Stimulated activated CD4-positive, alpha-beta T cell treated with anti-CD3 and anti-CD28 coated beads, Interleukin-1b, Interleukin-23, amount 100 ng/mL, for 4 hours (primary cell): ENCODE measurements at places on chromosomes 12 and 14.

DNA sequence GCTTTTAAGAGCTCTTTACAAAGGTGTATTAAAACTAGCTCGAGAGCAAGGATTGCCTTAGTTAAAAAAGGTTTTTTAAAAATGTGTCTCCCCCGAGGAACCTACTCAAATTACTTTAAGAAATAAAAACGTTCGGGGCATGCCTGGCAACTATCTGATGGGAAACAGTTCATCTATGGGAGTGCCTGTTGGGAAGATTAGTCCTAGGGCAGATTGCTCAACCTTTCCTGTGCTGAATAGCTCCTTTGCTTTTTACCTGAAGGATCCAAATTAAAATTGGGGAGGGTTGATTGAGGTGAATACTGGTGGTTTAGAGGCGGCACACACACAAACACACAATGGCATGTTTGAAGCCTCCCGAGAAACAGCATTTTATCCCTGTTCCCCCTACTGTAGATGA lies 541.4 kb upstream of the ATP2B1 start:
- DNase-seq, result no peak

- DNase-seq, result no peak
These were observed 4.6 kb upstream of the SYCP3 start for GRCh38 chr12:101743724-101744472.

- no peak for DNase-seq
These were observed 47.5 kb upstream of the SMCO2 start for GRCh38 chr12:27399074-27399473.

- DNase-seq, result no peak
These were observed 168.6 kb downstream of the TMTC3 start for GRCh38 chr12:88310666-88311065.

- DNase-seq, result no peak
These were observed 8.7 kb downstream of the CLIP1 start for GRCh38 chr12:122413516-122414404.

DNA sequence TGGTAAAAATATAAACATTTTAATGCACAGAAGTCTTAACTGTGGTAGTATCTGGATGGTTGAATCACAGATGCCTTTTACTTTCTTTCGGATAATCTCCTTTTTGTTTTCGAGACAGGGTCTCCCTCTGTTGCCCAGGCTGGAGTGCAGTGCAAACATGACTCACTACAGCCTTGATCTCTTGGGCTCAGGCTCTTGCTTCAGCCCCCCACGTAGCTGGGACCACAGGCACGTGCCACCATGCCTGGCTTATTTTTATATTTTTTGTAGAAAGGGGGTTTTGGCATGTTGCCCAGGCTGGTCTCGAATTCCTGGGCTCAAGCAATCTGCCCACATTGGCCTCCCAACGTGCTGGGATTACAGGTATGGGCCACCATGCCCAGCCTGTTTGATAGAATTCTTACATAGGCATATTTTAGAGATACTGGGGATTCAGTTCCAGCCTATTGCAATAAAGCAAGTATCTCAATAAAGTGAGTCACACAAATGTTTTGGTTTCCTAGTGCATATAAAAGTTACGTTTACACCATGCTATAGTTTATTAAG lies 99.2 kb downstream of the SNAPC1 start:
- DNase-seq, result no peak
